ENCODE measurements at places on chromosomes 5 and 9.

GRCh38 chr5:73431204-73431851 is 17.2 kb downstream of the FOXD1 start:
- DNase-seq, result no peak

DNA sequence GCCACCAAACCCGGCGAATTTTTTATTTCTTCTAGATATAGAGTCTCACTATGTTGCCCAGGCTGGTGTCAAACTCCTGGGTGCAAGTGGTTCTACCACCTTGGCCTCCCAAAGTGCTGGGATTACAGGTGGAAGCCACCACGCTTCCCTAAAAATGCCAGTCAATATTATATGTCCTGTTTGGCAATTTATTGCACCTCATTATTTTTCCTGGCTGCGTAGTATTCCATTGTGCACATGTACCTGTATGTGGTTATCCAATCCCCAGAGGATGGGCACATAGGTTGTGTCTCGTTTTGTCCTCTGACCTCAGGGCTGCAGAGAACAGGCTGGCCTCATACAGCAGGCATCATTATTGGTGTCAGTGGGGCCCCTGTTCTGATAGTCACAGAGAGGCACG is 181.7 kb downstream of the C9orf50 start:
- no peak for DNase-seq

DNA sequence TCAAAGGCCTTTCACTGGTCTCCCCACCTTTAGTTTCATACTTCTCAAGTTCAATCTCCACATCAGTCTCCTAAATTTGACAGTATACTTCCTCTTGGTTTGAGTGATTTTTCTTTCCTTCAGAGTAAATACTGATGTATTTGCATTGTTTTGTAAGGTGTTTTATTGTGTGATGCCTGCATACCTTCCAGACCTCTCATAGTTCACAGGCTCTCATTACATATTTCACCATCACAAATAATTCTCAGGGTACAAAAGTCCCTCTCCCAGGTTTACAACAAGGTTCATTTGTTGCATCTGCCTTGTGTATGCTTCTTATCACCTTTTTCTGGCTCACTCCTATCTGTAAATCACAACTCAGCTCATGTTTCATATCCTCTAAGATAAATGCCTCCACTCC is 22.2 kb upstream of the TUSC1 start:
- no peak for DNase-seq

DNA sequence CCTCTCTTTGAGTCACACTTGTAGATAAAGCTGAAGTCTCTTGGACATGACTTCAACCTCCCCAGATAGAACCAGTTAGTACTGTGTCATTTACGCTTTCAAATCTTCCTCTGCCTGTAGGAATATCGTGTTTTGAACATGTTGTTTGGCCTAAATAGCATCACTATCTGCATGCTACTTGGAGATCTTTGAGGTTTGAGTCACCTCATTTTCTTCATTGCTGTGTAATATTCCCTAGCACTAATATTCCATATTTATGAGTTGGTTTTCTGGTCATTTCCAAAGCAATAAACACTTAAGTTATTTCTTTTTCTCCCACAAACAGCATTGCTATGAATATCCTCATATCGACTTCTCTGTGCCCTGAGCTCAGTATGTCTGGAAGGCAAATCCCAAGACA is 100.3 kb downstream of the ROR2 start:
- no peak for DNase-seq

GRCh38 chr9:123345567-123345955 is 10.4 kb upstream of the CRB2 start:
- no peak for DNase-seq

GRCh38 chr5:38453921-38454320 is 102.5 kb downstream of the LIFR start:
- no peak for DNase-seq

GRCh38 chr5:43207601-43208000 is 15.6 kb downstream of the NIM1K start:
- no peak for DNase-seq

GRCh38 chr9:133950629-133951111 is 41.5 kb downstream of the VAV2 start:
- no peak for DNase-seq

Measured in anterior cingulate cortex (tissue), 58 donors.